Foreskin melanocyte (primary cell): ENCODE measurements at places on chromosomes 13 and 19.

DNA sequence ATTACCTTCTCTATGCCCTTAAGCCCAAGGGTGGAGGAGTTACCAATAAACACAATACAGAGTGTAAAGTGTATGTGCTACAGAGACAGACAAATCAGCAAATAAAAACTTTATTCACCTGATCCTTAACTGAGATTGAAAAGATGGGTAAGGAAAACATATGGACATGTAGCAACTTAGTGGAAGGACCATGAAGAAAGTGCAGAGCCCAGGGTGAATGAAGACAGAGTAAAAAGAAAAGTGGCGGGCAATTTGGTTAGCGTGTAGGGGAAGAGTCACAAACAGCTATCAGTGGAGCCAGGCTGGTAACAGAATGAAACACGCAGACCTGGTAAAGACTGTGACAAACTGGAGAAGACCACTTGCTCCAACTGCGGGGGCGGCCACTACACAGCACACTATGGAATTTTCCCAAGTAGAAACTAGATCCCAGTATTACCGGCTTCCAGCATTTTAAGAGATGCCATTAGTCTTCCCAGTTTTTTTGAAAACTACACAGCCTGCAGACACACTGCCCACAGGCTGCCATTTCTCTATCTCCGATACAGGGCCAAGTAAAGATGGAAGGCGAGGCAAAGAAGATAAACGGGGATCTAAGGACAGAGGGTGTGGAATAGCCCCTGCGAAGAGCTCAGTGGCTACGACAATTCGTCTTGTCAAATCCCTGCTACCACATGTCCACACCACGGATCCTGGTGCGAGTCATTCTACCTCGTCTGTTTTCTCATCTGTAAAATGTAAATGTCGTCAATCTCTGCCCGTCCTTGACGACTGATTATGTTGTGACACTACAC lies 1.2 kb downstream of the UQCRFS1 start:
- no peak for DNase-seq

DNA sequence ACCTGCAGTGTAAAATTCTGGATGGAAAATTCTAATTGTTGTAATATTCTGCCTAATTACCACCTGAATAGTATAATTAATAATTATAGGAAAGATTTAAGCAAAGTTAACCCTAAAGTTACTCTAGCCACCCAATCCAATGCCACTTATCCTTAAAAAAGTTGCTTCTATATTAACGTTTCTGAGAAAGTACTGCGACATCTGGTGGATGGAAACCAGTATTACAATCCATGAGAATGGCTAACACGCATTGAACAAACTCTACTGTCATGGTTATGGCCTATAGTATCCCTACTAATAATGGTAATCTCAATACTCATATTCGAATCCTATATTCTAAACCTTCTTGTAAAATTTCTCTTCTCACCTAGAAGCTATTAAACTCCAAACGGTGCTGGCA lies 1551.8 kb downstream of the SLITRK1 start:
- peak; percentile 14 for DNase-seq

DNA sequence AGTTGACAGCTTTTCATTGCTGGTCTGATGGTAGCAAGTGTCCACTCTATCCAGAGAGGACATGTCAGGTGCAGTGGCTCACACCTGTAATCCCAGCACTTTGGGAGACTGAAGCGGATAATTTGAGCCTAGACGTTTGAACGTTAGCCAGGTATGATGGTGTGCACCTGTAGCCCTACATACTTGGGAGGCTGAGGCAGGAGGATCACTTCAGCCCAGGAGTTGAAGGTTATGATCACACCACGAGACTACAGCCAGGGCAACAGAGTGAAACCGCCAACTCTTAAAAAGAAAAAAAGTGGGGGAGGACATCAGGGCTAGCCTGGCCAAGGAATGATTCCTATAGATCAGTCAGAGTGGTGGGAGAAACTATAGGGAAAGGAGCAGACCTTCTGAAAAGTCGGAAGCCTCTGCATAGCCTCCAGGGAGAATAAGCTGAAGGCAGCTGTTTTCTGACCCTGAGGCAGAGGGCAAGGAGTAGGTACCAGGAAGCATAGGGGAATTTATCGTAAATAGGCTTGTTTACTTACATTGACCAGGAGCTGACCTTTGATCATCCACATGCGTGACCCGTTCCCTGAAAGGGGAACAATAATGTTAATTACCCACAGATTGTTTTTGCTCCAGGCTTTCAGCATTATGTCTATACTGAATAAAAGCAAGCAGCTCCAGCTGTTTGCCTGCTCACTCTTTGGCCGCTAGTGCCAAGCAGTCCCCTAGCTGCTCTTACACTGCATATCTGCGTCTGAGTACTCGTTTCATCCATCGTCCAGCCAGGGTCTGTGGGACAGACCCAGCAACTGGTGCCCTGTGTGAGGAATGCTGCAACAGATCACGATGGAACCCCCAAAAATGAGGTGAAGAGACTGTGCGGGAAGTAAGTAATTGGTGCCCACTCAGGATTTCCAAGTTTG lies 161.6 kb downstream of the RNF17 start:
- peak; percentile 20 for DNase-seq

- DNase-seq, result no peak
Measured at GRCh38 chr19:2415281-2415972, 12.0 kb downstream of the TIMM13 start.

DNA sequence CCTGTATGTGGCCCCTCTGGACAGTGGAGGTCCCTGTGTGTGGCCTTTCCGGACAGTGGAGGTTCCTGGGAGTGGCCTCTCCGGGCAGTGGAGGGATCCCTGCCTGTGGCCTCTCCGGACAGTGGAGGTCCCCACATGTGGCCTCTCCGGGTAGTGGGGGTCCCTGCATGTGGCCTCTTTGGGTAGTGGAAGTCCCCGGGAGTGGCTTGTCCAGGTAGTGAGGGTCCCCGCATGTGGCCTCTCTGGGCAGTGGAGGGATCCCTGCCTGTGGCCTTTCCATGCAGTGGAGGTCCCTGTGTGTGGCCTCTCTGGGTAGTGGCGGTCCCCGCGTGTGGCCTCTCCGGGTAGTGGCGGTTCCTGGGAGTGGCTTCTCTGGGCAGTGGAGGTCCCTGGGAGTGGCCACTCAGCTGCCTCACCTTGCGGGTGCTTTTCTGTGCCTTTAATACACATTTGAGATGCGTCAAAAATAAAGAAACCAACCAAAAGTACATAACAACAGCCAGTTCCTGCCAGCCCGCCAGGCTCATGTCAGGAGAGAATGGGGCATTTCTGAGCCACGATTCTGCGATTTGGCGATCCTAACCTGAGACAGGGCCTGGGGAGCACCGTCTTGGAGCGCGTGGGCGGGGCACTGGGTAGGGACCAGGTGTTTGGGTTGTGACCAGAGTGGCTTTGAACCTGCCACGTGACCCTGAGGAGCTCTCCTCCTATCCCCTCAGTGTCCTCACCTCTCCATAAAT lies 194.7 kb downstream of the ZNF536 start:
- DNase-seq, result no peak

- no peak for DNase-seq
Measured at GRCh38 chr13:23427342-23427843, 6.1 kb downstream of the SACS start.

- no peak for DNase-seq
Measured at GRCh38 chr19:18119717-18120105, 22.1 kb downstream of the MAST3 start.

DNA sequence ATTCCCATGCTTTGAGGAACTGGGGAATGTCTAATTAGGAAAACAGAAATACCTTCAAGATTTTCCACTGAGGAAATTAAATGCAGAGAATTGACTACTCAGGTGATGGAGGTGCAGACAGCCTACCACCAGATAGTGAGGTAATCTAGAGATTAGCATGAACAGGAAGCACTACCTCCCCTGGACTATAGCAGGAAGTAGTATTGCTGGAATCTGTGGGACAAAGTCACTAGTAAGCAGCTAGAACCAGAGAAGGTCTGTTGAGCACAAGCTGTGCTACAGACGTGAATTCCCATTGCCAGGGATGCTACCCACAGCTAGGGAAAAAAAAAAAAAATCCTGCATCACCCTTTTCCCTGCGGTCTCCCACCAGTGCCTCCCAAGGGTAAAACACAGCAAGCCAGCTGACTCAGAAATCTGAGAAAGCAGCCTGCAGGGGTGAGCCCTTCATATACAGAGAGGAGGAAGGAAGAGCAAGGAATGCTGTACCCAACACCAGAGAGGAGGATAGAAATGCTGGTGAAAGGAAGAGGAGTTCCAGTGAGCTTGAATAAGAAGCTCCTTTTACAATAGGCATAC lies 10.2 kb downstream of the ENOX1 start:
- no peak for DNase-seq

GRCh38 chr19:5096536-5096935 lies 127.6 kb downstream of the KDM4B start:
- no peak for DNase-seq

- DNase-seq, result peak; percentile 11
Measured at GRCh38 chr13:99577934-99578917, 77.0 kb downstream of the TM9SF2 start.

GRCh38 chr13:51175021-51175420 lies 47.2 kb upstream of the FAM124A start:
- no peak for DNase-seq

DNA sequence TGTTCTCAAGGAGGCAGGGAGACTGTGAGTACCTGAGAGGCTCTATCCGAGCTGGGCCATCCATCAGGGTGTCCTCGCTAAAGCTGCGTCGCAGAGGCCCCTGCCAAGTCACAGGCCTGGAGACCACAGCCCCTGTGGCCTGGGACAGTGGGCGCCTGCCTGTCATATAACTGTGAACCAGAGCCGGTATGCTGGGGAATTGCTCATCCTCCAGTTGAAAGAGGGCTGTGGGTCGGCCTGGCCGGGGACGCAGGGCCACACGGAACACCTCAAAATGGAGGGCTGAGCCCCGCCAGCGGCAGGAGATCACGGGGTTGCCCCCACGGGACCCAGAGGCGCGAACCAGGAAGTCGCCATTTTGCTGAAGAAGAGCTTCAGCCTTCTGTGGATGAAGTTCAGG lies 6.6 kb downstream of the SH2D3A start:
- no peak for DNase-seq

DNA sequence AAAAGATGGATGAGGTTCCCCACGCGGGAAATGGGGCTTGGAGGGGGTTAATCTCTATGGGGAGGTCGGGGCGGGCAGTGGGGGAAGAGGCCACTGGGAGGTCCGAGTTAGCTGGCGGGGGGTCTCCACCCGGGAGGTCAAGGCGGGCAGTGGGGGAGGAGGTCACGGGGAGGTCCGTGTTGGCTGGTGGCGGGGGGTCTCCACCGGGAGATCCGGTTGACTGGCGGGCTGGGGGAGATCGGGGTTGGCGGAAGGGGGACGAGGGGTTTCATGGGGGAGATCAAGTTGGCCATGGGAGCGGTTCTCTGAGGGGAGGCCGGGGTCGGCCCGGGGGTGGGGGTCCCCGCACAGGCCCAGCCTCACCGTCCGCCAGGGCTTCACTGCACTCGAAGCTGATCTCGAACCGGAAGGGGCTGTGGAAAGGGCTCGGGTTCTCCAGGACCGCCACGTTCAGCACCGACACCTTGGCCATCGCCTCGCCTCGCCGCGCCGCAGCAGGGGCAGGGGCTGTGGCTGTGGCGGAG lies 342 bp downstream of the ASF1B start:
- DNase-seq, result no peak
